HT1080 (cell line): ENCODE measurements at places on chromosomes 1 and 21.

DNA sequence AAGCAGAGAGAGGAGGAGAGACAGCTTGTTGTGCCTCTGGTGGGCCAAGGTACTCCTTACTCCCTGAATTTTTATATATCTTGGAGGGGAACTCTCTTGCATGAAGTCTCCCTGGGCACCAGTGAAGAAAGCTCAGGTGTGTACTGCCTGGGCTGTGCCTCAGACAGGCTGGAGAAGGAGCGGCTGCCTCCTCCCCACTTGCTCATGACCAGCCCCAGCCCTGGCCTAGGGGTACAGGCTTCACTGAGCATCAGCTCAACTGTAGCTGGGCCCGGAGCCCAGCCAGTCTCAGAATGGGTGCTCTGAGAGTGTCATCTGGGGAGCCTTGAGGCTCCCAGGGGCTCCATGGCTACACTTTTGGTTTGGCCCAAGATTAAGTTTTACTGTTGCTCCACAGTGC, 44.8 kb upstream of the TENT5C start:
- no peak for DNase-seq

GRCh38 chr1:64147045-64147724, 56.2 kb upstream of the UBE2U start:
- no peak for DNase-seq

GRCh38 chr1:32012709-32013385, 821 bp upstream of the KHDRBS1 start:
- DNase-seq = no peak

- DNase-seq = peak; percentile 85
Observed at GRCh38 chr1:41333146-41333784, 28.0 kb upstream of the FOXO6 start.

DNA sequence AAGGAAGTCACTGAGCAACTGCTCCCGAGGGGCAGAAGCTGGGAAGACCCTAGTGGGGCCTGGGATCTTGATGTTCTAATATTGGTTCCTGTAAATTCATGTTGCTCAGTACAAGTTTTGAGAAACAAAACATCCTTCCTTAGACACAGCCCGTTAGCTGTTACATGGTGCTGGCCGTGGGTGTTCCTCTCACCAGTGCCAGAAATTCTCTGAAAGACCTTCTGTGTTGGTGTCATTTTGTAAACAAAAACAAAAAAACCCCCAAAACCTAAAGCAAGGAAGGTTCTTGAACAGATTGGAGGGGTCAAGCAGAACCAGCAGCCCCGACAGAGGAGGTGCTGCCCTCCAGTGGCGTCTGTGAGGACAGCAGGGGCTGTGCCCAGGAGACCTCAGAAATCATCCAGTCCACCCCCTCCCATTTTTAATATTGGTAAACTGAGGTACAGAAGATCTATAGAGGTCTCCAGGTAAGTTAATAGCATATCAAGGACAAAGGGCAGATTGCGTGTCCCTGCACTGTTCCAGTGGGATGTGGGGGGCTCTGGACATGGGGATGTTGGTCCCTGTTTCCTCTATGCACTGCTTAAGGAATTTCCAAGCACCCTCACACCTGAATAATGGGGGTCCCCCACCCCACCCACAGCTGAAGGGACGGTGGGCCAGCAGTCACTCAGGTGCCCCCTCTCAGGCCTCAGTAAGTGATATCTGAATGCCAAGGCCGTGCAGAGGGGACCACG, 38.2 kb downstream of the SLC2A7 start:
- peak; percentile 55 for DNase-seq

DNA sequence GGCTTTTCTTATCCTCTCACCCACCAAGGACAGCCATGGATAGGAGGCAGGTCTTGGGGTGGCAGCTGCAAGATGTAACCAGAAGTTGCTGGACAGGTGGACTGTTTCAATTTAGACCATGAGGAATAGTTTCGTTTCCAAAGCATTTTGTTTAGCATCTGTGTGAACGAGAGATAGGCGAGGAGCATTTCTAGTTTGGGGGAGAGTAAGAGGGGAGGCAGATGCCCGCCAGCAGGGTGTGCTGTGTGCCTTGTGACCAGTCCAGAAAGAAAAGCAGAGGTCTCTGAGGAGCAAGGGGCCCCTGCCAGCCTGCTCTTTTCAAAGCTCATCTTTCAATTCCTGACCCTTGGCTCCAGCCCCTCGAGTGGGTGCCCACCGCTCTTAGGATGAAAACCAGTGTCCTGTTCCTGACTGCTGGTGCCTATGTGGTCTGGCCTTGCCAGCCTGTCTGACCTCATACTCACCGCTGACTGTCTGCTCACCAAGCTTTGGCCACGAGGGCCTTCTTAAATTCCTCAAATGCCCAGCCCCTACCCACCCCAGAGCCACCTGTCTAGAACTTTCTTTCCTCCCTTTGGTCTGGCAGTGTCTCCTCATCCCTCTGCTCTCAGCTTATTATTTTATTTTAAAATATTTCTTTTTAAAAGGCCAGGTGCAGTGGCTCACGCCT, 8.5 kb downstream of the SERINC2 start:
- DNase-seq = no peak

DNA sequence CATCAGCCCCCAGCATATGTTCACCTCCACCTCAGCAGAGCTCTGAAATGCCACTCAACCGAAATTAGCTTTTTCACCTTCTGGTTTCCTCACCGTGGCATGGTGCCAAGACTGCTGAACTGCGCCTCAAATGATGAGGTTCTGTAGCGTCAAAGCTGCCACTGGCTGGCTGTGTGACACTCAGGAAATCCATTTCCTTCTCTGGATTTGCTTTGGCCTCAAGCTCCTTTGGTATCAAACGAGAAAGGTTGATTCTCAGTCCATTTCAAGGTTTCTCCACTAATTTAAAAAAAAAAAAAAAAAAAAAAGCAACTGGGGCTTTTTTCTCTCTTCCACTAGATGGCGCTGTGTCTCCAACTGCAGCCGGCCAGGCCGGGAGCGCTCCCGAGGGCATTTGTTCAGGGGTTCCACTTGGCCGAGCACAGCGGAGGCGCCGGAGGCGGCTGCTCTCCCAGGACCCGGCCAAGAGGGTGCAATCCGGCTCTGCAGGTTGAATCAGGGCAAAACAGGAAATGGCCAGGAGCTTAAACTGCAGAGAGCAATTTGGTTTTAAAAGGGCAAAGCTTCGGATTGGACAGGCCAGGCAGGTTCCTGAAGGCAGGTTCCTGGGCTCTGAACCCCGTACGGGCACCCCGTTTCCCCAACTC, 26.5 kb upstream of the PLA2G2C start:
- DNase-seq = peak; percentile 52

GRCh38 chr1:58352476-58353092, 193.9 kb downstream of the OMA1 start:
- DNase-seq = no peak

DNA sequence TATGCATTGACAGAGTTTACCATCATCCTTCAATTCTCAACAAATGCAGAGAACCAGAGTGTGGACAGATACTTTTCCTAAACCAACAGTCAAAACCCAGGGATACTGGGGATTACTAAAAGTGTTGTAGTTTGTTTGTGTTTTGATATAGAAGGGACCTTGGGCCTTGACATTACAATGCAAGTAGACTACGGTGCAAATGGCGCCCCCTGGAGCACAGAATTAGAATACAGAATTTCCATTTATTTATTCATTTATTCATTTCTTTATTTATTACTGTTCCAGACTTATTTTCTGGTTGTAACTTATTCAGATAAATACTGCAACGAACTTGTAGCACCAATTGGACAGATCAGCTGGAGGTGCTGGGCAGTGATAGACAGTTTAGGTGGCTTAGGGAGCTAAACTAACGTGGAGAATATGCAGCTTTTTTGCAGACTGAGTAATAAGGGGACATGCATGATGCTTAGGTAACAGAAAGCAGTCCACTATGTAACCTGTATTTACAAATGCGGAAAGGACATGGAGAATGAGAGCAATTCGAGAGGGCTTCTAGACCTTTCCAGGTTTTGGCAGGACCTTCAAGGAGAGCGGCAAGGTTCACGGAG, 42.6 kb downstream of the KIRREL1 start:
- no peak for DNase-seq

DNA sequence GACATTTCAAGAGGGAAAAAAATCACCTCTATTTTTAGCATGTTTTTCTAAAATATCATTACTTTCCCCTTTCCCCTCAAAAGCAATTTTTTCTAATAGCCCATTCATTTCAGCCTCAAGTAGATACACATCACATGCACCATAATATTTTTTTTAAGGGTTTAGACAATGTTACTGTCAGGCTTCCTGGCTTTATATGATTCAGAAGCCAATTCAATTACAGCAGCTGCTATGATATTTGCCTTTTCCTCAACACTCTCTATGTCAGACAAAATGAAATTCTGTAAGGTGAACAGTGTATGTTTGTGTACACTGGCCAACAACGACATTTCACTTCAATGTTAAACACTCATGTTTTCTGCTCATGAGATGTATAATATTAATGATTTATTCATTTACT, 46.5 kb downstream of the OMA1 start:
- no peak for DNase-seq
